ENCODE measurements at places on chromosomes 3 and 15.

DNA sequence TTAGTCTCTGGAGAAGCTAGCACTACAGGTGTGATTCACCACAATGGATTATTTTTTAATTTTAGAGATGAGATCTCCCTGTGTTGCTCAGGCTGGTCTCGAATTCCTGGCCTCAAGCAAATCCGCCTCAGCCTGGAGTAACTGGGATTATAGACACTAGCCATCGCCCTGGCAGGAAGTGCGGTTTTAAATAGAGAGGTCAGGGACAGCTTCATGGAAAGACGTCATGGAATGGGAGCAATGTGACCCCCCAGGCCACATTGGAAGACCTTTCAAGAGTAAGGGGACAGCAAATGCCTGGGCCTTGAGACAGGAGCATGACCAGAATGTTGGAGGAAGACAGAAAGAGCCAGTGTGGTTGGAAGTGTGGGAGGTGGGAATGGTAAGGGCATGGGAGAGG, 2.2 kb upstream of the ISG20 start:
- DNase-seq = no peak

GRCh38 chr3:134796281-134797056, 1.4 kb downstream of the EPHB1 start:
- DNase-seq = no peak

DNA sequence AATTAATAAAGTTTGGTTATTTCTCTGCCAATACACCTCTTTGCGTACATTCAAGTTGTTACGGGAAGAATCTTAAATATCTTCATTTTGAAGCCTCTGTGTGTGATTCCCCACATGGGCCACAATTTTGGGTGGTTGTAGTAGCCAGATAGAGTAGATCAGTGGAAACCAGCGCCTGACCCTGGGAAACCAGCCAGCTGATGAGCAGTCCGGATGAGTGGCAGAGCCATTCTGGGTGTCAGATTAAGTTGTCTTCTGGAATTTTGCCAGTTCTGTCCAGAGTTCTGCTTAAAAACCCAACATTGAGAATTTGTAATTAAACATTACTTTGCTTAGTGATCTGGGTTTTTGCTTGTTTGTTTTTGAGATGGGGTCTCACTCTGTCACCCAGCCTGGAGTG, 49.7 kb downstream of the MRPS25 start:
- DNase-seq = no peak

GRCh38 chr15:90082140-90082715, 20.0 kb downstream of the IDH2 start:
- DNase-seq = no peak

DNA sequence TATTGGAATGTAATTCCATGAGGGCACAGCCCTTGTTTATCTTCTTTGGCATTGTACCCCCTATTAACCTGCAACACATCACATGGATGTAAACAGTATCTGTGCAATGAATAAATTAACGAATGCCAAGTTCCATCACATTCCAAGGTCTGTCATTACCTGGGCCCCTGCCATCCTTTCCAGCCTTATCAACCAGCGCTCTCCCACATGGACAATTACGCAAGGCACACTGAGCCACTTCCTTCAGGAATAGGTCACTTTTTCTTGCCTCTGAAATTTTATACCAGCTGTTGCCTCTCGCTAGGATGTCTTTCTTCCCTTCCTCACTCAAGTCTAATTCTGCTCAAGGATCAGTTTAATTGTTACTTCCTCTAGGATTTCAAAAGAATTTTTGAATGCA, 1051.8 kb upstream of the CFAP20DC start:
- DNase-seq = no peak

- no peak for DNase-seq
Observed at GRCh38 chr15:95937128-95937528, 393.4 kb upstream of the NR2F2 start.

GRCh38 chr15:80991421-80991820, 1.8 kb upstream of the MESD start:
- DNase-seq = no peak

GRCh38 chr15:80732167-80732566, 37.1 kb downstream of the ABHD17C start:
- no peak for DNase-seq

DNA sequence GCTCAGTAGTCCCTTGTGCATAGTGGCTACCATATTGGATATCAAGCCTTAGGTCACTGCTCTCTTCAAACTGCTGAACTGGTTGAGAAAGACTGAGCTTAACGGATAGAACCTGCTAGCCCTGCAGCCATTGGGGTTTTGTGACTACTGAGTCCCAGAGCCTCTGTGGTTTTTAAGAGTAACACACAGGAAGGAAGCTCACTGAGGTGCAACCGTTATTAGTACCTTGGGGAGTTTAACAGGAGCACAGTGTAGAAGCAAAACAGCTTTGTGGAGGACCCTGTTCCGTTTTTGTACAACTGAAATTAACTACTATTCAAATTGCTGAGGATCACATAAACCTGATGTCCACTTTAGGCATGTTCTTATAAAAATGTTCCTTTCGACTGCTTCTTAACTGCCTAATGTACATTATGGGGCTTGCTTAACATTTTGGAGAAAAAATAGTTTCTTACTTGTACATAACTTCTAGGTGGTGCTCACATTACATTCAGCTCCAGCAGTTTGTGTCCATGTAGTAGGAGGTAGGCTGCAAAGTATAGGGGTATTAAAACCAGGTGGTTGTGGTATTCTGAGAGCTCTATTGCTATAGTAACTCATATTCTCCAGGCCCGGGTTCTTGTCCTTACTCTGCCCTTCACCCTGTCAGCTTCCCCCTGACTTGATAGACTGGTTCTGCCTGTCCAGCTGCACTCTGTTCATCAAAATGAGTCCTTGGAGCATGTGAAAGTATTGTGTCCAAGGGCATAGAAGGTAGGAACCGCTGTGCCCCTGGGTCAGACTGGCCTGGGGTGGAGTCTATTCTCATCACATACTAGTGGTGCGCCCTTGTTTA, 17.3 kb downstream of the PXK start:
- no peak for DNase-seq

- no peak for DNase-seq
Observed at GRCh38 chr15:38053205-38053604, 118.8 kb downstream of the TMCO5A start.

- DNase-seq = no peak
Observed at GRCh38 chr15:79451361-79451999, 19.3 kb downstream of the MINAR1 start.

DNA sequence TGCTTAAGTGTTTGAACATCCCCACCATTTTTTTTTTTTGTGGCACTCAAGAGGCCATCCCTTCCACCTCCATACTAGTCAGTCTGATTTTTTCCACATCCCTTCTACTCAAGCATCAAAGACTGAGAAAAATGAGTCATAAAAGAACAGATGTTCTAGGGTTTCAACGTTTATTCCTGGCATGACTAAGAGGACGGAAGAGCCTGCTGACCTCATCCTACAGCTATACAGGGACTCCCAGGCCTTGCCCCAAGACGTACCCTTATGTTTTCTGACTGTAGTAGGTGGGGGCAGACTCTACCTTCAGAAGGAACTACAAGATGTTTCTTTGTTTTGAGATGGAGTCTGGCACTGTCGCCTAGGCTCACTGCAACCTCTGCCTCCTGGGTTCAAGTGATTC, 3.3 kb upstream of the ITPKA start:
- peak; percentile 88 for DNase-seq

GRCh38 chr15:73175382-73175781, 123.1 kb downstream of the NEO1 start:
- DNase-seq = no peak

GRCh38 chr3:45537970-45538640, 56.4 kb upstream of the LIMD1 start:
- DNase-seq = no peak

DNA sequence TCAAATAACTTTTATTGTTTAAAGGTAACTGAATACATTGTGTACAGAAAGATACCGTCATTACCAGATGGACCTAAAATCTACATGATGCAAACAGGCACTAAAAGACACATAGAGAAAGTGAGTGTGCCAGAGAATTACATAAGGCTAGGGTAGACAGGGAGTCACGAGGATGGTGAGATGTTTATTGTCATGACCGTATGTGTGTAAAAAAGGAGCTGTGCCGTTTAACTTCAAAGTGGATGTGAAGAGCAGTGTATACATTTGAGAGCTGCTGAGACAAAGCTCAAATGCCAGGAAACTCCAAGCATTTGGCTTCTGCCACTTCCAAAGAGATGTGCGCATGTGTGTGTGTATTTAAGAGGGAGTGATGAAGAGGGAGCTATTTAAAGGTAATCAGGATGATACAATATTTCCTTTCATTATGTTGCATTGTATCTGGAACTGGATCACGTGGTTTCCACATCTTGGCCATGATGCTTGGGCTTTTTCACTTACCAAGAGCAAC, 51.4 kb upstream of the IGF1R start:
- DNase-seq = no peak

DNA sequence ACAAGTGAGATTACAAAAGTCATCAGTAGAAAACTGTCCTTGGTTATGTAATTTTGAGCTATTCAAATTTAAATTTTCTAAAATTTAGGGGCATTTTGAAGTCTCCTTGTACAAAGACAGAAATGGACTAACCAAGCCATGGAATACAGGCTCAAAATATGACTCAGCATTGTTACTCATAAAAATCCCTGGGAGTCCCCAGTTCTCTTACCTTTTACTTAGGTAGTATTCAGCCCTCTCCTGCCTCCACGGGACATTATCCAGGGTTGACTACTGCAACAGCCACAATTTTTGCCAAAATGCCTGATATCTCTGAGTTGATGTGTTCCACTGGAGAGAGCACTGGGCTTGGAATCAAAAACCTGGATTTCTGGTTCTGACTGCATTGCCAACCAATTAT, 25.0 kb downstream of the CLDN18 start:
- DNase-seq = no peak

DNA sequence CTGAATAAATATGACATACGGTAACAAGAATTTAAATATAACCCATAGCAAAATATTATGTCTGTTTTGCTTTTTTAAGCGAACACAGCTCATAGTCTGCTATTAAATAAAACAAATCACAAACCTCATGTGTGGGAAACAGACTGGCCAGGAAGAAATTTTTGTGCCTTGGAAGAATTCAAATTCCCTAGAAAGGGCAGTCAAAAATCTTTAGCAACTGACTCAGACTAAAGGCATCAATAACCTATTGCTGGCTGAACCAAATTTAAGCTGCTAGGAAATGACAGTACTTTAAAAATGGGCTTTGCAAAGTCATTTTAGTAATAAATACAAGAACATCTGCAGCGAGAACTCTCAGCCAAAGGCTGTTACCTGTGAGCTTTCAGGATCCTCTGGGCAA, 151.4 kb downstream of the PLD1 start:
- DNase-seq = no peak

DNA sequence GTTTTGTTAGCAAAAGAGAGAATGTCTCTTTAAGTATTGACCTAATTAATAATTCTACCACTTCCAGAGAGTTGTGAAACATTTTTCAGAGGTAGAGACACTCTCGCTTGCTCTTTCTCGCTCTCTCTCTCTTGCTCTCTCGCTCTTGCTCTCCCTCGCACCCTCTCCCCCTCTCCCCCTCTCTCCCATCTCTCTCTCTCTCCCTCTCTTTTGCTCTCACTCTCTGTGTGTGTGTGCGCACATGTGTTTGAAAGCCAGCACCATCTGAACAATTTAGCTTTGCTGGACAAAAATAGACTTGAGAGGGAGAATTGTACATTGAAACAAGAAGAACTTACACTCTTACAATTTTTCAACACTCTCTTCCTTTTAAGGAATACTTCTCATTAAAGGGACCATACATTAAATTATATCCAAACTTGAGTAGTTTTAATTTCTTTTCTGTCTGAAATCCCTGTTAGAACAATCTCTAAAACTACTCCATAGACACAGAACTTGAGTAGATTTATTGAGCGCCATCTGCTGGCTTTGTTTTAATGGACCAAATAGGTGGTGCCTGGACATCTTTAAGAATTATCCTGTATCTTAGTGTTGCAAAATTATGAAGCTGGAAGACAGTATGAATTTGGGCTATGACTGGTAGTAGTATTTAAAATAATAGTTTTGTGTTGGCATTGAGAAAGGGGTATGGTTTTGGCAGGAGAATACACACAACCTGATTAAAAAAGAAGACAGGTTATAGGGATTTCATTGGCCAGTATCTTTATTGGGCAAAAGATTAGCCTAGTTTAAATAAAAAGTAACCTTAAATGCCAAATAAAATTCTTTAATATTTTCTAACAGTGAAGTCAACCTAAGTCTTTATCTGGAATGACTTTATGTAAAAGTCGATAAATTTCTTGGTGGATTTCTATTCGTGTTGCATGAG, 124.6 kb downstream of the AKAP13 start:
- DNase-seq = peak; percentile 38

- no peak for DNase-seq
Observed at GRCh38 chr3:36991923-36992805, 767 bp downstream of the EPM2AIP1 start.

DNA sequence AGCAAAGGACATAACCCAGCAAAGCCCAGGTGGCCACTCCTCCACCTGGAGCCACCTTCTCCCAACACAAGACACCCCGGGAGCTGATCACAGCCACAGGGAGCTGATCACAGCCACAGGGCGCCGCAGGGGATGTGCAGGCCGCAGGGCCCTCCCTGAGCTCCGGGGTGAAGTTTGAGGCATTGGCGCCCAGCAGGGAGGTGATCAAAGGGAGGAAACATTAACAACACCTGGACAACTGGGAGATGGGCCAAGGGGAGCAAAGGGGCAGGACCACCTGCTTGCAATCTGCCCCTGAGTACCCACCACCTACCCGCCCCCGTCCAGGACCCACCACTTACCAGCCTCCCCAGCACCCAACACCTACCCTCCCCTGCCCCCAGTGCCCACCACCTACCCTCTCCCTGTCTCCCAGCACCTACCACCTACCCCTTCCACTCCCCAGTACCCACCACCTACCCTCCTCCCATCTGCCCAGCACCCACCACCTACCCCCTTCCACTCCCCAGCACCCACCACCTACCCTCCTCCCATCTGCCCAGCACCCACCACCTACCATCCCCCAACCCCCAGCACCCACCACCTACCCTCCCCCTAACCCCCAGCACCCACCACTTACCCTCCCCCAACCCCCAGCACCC, 2.4 kb downstream of the UROC1 start:
- DNase-seq = no peak

DNA sequence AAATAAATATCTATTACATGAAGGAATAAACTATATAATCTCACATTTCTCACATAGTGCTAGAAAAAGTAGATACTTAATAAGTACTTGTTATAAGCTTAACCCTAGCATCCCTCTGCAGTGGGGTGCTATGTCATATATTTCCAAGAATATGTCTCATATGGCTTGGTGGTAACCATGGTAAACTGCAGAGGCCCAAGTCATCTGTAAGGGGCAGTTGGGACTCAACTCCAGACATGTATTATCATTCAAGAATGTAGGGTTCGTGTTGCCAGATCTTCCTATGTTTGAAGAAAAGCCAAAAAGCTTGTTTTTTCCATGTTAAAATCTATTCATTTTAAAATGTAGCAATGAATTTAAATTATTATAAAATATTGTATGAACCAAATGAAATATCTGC, 46.2 kb downstream of the ZNF385D start:
- DNase-seq = no peak

GRCh38 chr3:188827576-188827975, 344.2 kb upstream of the TPRG1 start:
- no peak for DNase-seq

DNA sequence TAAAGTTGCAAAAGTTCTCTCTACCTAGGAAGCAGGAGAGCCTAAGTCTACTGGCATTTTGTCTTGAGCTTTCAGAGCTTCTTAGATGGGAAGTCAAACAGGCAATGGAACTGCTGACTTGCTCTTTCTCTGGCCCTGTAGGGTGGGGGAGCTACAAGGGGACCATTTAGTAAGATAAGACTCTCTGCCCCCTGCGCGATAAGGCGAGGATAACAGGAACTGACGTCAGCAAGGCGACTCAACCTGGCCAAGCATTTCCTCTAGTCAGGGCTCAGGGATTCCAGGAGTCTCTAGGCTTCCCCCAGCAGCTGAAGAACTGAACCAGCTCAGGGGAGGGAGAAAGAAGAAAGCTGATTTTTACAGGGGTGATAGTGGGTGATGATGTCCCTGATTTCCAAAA, 5.8 kb downstream of the RARB start:
- DNase-seq = no peak
